ENCODE measurements at places on chromosomes 5 and 9.

DNA sequence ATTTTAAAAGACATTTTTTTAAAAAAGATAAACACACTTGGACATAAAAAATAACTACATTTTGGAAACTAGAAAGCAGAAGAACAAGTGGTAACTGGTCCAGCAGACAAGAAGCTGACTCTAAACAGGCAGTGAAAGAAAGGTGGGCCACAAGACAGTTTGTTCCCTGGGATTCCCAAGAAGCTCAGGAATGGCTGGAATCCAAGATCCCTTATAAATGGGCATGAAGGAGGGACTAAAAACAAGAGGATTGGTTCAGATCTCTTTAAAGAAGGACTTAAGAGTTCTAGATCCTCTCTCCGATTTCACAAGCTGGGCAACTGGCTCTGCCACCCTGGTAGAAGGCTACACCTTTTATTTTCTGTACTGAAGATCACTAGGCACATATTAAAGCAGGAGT is 102.8 kb downstream of the ARL15 start:
- DNase-seq, result no peak

GRCh38 chr9:35568196-35568595 is 36.9 kb upstream of the TESK1 start:
- no peak for DNase-seq

GRCh38 chr5:108687595-108688200 is 60.0 kb upstream of the FER start:
- DNase-seq, result no peak

- DNase-seq, result no peak
These were observed 59.1 kb downstream of the C9orf152 start for GRCh38 chr9:110148891-110149290.

- no peak for DNase-seq
These were observed 130.9 kb downstream of the CCDC192 start for GRCh38 chr5:127834094-127834531.

DNA sequence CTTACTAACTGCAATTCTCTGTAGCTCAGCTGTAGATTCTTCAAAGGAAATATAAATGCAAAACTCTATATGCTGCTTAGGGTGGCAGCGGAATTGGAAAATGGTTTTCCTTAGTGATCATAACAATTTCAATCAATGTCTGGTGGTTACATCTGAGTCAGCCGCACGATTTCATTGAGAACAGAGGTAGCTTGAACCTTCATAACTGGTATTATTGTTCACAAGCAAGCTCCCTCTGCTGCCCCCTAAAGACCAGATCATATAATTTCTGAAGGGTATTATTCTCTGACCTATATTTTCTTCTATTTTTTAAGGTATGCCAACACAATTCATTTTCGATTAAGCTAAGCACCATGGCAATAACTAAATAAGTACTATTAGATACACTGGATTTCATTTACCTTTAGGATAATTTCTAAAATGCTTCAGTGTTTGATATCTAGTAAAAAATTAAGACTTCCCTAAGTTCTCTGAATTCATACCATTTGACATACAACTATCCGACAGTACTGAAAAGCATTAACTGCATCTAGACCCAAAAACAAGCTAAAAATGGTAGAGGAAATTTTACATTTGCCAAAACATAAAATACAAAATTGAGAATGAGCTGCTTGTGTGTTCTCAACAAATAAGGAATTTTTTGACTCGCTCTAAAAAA is 181.1 kb upstream of the SPEF2 start:
- DNase-seq, result no peak

- no peak for DNase-seq
These were observed 77.9 kb upstream of the FBXL17 start for GRCh38 chr5:108459769-108460168.

- no peak for DNase-seq
These were observed 140.5 kb upstream of the TARS1 start for GRCh38 chr5:33300209-33300742.

GRCh38 chr9:113536483-113537228 is 73.1 kb downstream of the RGS3 start:
- DNase-seq, result no peak

DNA sequence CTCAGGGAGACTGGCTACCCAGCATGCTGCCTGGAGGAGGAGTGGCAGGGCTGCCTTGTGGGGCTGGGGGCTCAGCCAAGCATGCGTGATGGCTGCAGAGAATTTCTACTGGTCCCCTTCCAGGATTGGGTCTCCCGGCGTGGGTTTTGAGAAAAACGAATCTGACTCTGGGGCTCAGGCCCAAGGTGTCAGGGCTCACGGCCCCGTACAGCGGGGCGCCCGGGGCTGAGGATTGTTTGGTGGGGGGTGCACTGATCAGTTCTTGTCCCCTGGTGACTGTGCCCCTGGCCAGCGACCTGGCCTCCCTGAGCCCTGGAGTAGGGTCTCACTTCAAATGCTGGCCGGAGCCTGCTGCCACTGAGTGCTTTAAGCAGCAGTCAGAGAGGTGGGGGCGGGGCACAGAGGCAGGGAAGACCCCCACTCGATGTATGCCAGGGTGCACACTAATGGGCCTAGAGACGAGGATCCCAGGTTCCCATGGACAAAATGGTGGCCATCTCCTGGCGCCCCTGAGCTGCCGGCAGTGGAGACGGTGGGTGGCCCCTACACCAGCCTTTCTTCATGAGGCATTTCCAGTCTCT is 45.5 kb upstream of the RNU6ATAC start:
- DNase-seq, result no peak

DNA sequence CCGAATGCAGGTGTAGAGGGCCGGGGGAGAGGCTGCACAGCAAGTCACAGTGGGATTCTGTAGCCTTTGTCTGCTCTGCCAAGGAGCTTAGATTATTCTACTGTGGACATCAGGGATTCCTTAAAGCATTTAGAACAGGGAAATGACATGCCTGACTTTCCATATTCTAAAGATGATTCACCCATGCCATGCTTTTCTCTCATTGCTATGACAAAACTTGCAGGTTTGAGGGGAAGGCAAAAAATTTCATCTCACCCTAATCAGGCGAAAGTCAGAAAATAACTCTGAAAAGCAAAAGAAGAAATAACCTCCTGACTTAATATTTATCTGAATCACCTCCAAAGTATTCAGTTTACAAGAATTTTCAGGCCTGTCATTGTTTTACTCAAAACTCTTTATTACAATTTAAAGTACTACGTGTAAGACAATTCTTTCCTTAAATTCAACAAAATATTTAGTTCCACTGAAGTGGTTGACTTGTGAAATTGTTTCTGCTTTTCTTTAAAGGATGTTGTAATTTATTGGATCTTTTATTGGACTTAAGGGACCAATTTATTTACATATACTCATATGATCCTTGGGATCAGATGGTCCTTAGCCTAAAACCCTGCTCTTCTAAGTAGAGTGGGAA is 30.0 kb upstream of the GAS1 start:
- no peak for DNase-seq

GRCh38 chr9:137421838-137422603 is 941 bp downstream of the EXD3 start:
- no peak for DNase-seq

DNA sequence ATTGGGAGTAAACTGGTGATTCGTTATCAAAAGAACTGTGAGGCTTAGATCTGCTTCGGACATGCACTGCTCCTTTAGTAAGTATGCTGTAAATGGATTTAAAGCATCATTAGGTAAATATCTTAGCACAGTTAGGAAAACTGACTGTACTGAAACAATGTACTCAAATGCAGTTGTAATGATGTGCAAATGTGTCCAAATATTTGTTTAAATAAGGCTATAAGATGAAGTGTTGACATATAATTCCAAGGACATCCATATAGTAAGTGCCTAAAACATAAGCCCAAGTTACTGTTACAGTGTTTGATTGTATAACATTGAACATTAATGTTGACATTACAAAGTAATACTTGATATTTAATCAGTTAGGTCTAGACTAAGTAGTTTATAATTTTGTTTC is 512.5 kb upstream of the CDH18 start:
- no peak for DNase-seq

DNA sequence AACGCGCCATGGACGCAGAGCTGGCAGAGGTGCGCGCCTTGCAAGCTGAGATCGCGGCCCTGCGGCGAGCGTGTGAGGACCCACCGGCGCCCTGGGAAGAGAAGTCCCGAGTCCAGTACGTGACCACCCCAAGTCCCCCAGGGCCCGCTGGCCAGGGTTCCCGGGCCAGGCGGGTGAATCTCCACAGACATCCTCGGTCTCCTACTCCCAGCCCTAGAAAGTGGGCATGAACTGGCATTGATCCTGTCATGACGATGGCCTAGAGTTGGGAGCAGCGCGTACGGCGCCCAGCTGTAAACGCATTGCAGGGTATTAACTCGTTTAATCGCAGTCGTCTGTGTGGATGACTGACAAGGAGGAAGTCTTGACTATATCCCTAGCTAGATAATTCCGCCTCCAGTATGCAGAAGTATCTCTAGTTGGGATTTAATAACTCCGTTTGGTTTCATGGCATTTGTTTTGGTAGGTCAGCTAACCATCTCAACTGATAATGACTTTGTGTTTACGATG is 293 bp downstream of the CENPP start:
- no peak for DNase-seq

- no peak for DNase-seq
These were observed 872.8 kb upstream of the CDH9 start for GRCh38 chr5:27911216-27911615.

- DNase-seq, result no peak
These were observed 181.6 kb downstream of the AOPEP start for GRCh38 chr9:94908011-94908563.

GRCh38 chr9:123983047-123983446 is 28.5 kb upstream of the LHX2 start:
- no peak for DNase-seq

- peak; percentile 95 for DNase-seq
These were observed at the start of gene ACER2 for GRCh38 chr9:19408693-19409400. Gene ACER2, plus strand, starts transcription at chr9:19409009. Its CDS starts 76 bp downstream, at chr9:19409085.

DNA sequence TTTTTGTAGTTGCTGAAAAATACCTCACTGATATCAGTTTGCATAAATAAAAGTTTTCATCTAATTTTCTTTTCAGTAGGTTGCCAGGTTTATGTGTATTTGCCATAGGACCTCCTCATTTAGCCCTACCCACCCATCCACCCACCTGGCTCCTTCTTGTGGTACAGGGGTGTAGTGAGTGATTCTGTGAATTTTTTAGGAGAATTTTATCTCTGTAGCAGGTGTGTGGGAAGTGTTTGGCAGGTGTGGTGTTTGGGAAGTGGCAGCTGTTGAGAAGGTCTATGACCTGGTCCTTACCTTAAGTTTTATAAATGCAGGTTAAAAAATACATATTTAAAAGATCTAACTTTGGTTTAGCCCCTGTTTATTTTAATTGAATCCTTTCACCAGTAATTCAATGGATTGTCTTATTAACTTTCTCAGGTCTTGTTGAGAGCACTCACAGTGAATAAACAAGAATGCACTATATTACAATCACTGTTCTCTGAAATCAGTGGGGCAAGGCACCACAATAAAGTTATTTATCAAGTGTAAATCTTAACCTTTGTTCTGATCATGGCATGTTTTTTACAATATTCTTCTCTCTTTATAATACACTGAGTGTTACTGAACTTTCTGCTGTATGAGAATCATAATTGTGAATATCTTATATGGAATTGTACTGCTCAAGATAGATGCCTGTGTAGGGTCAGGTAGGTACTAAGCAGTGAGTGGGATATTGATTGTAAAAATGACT is 189.1 kb downstream of the WDR70 start:
- DNase-seq, result no peak

DNA sequence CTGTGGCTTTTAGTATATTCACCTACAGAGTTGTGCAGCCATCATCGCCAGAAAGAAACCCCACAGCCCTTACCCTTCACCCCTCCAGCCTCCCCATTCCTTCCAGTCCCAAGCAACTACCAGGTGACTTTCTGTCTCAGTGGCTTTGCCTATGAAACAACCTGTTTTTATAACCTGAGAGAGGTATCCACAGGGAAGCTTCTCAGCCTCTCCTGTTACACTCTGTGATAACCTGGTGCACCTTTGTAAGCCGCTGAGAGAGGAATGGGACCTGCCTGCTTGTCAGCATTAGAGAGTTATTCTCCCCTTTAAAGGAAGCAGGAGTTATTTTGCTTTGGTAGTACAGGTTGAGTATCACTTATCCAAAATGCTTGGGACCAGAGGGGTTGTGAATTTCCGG is 93.6 kb downstream of the TRIO start:
- DNase-seq, result no peak

- no peak for DNase-seq
These were observed 76.0 kb downstream of the ARL15 start for GRCh38 chr5:54234304-54234933.

DNA sequence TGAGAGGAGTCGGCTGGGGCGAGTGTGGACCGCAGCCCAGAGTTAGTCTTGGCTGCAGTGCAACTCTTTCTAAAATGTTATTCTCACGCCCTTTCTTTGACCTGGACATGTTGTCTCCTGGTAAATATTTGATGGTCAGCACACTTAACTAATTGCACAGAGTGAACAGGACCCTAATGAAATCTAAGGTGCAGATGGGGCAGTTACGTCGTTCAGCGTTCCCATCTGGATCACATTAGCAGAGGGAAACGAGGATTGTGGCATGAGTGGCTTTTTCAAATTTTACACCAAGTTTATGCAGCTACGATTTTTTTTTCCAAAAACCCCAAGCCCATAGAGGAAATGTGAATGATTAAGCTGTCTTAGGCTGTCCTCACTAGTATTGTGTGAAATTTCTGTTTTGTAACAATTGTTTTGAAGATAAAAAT is 483 bp downstream of the C9orf85 start:
- no peak for DNase-seq

DNA sequence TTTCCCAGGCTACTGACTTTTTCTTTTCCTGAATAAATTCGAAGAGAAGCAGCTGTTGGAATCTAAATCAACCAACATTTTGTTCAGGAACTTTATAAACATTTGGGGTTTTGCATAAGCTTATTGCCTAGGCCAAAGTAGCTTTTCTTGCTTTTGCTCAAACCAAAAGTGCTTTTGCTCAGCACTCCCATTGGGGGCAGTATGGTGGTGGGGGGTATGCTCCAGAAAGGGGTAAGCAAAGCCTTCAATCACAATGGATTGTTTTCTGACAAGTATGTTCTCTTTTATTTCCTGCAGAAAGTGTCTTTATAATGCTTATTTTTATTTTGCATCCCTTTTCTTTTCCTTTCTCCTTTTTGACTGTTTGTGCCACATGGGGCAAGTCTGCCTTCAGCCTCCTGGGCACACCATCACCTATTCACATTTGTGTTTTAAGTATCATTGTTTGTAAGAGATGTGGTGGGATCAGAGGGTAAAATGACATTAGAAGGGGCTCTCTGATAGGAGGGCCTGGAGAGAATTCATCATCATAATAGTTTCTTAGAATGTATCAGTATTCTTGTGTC is 86.0 kb downstream of the PRDM6 start:
- no peak for DNase-seq
